ENCODE measurements at places on chromosomes 7 and 10.

GRCh38 chr10:90138844-90139243 is 437.5 kb downstream of the KIF20B start:
- DNase-seq = no peak

- no peak for DNase-seq
These were observed 239.6 kb downstream of the PRKG1 start for GRCh38 chr10:51313773-51314478.

GRCh38 chr10:31296754-31297153 is 22.3 kb upstream of the ZEB1 start:
- no peak for DNase-seq

- DNase-seq = no peak
These were observed 7.6 kb upstream of the C10orf105 start for GRCh38 chr10:71727105-71727737.

DNA sequence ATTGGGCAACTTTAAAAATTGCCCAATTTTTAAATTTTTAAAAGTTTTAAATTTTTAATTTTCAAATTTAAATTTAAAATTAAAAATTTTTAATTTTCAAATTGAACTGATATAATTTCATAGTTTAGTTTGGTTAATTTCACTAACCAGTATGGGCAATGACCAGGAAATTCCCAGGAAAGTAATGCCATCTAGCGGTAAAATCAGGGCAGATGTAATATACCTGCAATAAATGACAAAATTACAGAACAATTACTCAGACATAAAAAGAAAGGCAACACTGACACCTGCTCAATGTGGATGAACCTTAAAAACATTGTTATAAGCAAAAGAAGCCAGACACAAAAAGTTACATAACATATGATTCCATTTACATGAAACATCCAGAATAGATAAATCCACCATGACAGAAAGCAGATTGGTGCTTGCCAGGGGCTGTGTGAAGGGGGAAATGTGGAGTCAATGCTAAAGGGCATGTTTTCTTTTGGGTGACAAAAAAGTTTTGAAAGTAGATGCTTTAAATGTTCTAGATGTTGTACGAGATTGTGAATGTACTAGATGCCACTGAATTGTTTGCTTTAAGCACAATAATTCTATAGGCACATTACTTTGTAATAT is 28.6 kb upstream of the SLC16A12 start:
- DNase-seq = no peak

GRCh38 chr10:71598621-71599055 is 120.9 kb downstream of the C10orf105 start:
- no peak for DNase-seq

DNA sequence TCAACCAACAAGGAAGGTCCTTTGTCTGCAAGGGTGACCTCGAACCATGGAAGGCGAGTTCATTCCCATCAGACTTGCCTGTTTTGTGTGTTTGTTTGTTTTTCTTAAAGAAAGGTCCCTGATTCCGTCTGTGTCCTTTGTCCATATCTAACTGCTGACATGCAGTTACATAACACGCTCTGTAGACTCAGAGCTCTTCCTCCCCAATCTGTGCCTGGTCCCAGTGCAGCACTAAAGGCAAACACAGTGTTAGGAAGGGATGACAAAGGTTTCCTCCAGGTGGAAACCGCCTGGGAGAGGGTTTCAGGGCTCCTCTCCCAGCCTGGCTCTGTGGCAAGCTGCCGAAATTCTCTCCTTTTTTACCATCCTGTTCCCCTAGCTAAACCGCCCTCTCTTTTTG is 13.4 kb downstream of the JCAD start:
- DNase-seq = no peak

- no peak for DNase-seq
These were observed 2.1 kb downstream of the ATP5MK start for GRCh38 chr10:103394180-103394579.
